Ovary (tissue), 10 donors: ENCODE measurements at places on chromosomes 5 and 9. TPM values are rescaled to one million over a fixed set of nuclear protein-coding genes. Genes with fewer than 3 reads are reported as not detected.

SEMA6A gene
- 31.0 TPM for total RNA-seq

BNC2 gene
- 220 TPM for total RNA-seq

GKAP1 gene
- 16.6 TPM for total RNA-seq

SH3TC2 gene
- total RNA-seq: 0.24 TPM

MCTP1 gene
- 3.4 TPM for total RNA-seq

LCN1 gene
- not detected for total RNA-seq

CD14 gene
- total RNA-seq: 96.0 TPM

TTC23L gene
- total RNA-seq: 1.4 TPM

PTGR1 gene
- total RNA-seq: 34.5 TPM

F2RL1 gene
- total RNA-seq: 0.23 TPM

DNA sequence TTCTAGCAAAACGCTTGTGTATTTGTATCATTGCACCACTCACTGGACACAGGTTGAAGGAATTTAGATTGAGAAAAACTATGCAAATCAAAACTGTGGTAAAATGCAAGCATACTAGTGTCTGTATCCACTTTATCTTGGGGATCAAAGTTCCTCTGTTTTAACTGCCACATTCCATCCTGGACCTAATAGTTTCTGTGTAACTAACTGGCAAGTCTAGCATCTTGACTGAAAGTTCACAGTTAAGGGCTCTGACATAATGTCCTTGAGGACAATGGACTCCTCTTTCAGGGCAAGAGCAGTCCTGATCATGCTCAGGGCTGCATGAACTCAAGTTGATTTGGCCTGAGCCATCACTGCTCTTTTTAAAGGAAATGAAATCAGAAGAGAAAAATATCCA, 30.7 kb downstream of the NFIB start:
- no peak for DNase-seq

- DNase-seq: peak; percentile 75
These were observed 57.0 kb upstream of the NEURL1B start for GRCh38 chr5:172583931-172584511.

DNA sequence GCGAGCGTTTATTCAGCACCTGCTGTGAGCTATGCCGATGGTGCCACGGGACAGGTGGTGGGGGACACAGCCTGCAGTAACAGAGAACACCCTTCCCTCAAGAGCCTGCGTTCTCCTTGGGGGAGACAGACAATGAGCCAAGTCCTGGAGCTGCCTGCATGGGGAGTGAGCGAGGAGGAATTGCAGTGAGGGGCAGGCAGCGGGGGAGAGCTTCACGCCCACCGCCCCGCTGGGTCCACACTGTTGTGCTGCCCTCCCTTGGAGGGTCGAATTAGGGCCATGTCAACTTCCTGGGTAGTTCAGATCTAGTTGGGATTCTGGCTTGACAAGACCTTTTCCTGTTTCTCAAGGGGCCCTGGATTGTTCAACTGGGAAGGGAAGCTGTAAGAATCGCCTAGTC, 55.5 kb upstream of the N4BP3 start:
- no peak for DNase-seq

DNA sequence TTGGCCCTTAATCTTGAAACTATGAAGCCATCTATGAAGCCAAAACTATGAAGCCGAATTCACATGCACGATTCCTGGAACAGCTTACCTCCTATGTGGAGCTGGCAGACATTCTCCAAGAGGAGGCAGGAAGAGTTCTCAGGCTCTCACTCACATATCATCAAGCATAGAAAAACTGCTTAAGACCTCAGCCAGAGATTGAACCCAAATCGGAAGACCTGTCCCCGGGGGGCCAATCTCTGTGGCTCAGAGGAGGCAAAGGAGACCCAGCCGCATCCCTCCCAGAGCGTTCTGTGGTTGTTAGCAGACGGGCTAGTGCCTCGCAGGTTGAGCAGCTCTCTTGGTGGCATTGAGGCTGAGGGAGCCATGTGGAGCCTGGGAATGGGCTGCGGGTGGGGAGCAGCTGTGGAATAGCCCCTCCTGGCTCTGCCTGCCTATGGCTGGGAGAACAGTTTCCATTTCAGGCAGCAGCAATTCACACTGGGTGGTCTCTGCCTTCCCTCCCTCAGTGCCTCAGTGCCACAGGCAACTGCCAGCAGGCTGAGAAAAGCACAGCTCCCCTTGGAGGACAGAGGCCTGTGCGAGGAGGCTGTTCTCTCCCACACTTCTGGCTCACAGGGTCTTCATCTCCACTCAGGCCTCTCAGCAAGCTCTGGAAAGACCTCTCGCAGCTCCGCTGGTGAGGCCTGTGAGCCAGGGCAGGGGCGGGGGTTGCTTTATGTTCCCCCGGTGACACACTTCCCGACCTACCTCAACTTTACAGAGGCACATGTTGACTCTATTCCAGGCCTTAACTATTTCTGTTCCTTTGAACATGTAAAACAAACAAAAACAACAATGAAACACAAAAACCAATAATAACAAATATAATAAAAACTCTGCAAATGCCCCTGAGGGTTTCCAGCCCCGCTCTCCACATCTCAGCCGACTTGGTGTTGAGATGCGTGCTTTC, 17.4 kb upstream of the TMEM174 start:
- no peak for DNase-seq

GRCh38 chr9:30995956-30996738, 1388.3 kb upstream of the ACO1 start:
- no peak for DNase-seq

GRCh38 chr5:59293700-59294099, 599.8 kb downstream of the PDE4D start:
- DNase-seq: no peak

DNA sequence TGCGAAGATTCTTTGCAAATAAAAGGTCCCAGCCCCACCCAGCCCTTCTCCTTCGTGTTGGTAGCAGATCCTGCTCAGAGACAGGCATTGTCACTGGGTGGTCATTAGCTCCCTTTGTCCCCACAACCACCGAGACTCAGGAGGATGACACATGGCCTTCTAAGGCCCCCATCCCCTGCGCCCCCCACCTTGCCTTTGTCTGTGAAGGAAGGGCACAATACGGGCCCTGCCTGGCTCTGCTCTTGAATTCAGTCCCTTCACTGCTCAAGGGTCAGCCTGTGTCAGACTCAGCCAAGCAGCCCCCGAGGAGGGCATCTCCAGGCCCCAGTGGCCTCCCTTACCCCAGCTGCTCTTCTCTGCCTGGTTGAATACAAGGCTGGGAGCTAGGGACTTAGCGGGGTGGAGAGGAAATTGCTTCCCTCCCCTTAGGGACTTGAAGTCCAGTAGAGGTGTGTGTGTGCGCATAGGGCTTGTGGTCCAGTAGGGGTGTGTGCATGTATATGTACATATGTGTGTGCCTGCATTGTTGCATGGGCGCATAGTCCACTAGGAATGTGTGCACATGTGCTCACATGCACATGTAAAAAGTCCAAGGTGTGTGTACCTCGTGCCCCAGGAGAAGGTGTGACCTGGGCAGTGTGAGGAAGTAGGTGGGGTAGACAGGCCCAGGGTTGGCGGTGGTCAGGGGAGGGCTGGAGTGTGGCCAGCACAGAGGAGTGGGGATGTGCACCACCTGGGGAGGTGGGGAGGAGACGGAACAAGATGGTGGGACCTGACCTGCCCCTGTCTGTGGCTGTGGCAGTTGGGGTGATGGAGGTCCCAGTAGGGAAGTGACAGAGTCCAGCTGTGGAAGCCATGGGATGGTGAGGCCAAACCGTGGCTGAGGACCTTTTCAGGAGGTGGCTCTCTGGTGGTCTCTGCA, 59.1 kb downstream of the PHF2 start:
- DNase-seq: peak; percentile 14

DNA sequence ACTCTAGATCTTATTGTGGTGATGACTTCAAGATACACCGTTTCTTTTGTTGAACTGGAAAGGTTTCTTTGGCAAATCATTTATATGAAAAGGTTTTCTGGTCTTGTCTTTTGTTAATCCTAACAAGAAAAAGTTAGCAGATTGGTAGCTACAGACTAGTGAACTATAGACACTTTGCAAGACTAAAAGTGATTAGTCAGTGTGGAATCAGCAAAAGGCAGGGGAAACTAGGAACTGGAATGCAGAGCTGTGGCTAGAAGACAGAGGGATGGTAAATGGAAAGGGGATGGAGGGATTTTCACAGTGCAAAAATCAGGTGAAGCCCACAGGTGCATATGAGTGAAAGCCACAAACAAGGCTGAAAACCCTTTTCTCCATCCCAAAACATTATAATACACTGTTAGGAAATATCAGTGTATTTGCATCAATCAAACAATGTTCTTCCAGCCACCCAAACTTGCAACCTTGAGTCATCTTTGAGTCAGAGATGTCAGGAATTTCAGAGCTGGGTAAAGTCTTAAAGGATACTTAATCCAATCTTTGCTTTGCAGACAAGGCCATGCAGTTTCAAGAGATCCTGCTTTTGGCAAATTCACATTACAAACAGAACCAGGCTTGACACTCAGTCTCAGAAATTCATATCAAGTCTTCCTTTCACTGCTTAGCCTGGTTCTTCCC, 52.7 kb downstream of the PLK2 start:
- no peak for DNase-seq

DNA sequence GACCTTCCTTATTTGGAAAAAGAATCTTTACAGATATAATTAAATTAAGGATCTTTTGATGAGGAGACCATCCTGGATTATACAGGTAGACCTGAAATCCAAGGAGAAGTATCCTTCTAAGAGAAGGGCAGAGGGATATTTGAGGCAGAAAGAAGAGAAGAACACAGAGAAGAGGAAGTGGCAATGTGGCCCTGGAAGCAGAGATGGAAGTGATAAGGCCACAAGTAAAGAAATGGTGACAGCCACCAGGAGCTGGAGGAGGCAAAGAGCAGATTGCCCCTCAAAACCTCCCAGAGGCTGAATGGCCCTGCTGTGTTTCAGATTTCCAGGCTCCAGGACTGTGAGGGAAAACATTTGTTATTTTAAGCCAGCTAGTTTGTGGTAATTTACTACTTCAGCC, 93.0 kb upstream of the ANKRD55 start:
- DNase-seq: no peak

GRCh38 chr5:31887556-31887955, 248.6 kb downstream of the PDZD2 start:
- DNase-seq: no peak

GRCh38 chr5:109529520-109529919, 119.7 kb upstream of the PJA2 start:
- no peak for DNase-seq

DNA sequence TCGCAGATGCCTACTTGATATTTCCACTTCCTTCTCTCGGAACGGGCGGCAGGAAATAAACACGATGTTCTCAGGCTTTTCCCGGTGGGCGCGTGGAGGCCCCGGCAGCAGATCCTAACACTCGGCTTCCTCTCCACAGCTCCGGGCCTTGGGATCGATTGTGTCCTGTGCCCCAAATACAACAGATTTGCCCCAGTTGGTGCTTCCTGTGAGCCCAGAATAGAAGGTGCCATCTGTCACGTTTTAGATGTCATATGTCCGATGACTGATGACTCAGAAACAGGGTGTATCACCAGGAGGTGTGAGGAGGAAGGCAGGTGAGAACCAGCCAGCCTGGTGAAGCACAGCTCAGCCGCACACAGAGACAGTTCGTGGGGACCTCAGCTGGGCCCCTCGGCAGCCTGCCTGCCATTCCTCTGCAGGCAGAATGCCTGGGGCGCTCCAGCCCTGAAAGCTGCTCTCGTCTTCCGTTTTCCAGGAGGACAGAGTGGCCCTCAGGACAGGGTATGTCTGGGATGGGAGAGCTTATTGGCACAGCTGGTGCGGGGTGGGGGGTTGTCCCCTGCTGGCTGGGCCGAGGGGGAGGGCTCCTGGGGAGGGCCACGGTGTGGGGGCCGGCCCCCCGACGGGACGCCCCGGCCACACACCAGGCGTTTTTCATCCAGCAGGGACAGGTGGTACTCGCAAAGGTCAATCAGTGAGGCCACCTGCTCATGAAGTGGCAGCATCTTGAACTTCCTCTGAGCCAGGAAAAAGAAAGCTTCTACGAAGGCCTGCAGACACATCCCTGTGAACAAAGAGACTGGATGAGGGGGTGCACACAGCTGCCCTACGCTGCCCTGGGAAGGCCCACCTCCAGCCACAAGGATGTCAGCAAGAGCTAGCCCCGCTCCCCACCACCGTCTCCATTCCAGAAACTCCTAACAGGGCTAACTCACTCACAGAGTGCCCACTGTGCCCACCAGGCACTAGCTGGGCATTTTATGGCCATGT, 171.0 kb downstream of the DAB2IP start:
- no peak for DNase-seq

DNA sequence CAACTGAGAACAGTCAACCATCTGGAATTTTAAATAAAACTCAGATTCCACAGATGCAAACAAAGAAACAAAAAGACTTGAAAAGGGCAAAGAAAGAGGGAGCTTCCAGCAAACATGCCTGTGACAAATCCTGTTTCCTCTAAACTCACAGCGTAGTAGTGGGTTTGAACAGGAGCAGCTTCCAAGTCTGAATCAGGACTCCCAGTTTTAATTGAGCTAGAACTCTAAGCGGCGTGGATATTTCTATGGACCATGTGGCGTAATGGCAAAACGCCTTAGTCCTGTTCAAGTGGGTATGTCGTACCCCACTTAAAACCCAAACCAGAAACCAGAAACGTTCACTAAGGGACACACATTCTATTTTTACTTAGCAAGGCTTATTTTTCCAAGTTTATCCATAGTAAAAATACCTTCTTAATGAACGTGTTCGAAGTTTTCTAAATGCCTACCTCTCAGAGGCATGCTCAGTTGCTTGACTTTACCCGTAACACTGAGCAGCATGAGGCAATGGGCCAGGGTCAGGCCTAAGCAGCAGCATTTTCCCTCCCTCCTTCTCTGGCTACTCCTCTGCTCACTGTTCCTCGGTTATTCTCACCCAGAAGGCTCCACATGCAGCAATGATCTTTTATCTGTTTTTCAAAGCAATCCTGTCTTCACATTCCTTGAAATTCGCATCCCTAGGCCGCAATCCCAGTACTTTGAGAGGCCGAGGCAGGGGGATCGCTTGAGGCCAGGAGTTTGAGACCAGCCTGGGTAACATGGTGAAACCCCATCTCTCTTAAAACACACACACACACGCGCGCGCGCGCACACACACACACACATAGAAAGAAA, 77.9 kb downstream of the FNBP1 start:
- peak; percentile 61 for DNase-seq

- peak; percentile 32 for DNase-seq
These were observed 75.3 kb upstream of the PJA2 start for GRCh38 chr5:109485030-109485429.

DNA sequence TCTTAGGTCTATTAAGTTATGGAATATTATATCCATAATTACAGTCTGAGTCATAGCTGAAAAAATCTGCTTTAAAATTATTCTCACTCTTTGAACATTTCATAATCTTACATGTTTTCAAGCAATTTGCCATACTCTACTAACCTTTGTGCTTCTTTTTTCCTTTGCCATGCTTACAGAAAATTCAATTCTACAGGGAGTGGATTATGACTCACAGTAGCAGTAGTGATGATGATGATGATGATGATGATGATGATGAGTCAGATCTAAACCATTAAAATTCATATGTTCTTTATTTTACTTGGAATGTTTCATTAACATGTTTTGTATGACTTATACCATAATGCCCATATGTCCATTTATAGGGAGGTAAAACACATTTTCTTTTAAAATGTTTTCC, 207.1 kb downstream of the VPS13A start:
- no peak for DNase-seq

- DNase-seq: no peak
These were observed 101.5 kb upstream of the BOD1 start for GRCh38 chr5:173717959-173718358.

GRCh38 chr5:68173007-68173406, 42.5 kb upstream of the PIK3R1 start:
- DNase-seq: no peak
